Brain microvascular endothelial cell (primary cell): ENCODE measurements at places on chromosomes 6 and 20.

GRCh38 chr6:170290296-170291128 lies at the start of gene DLL1:
DLL1 (minus strand) TSS chr6:170291078; CDS start chr6:170290139, 939 bp downstream.
- DNase-seq: no peak

- no peak for DNase-seq
Observed at GRCh38 chr20:54633374-54634355, 158.3 kb downstream of the DOK5 start.

DNA sequence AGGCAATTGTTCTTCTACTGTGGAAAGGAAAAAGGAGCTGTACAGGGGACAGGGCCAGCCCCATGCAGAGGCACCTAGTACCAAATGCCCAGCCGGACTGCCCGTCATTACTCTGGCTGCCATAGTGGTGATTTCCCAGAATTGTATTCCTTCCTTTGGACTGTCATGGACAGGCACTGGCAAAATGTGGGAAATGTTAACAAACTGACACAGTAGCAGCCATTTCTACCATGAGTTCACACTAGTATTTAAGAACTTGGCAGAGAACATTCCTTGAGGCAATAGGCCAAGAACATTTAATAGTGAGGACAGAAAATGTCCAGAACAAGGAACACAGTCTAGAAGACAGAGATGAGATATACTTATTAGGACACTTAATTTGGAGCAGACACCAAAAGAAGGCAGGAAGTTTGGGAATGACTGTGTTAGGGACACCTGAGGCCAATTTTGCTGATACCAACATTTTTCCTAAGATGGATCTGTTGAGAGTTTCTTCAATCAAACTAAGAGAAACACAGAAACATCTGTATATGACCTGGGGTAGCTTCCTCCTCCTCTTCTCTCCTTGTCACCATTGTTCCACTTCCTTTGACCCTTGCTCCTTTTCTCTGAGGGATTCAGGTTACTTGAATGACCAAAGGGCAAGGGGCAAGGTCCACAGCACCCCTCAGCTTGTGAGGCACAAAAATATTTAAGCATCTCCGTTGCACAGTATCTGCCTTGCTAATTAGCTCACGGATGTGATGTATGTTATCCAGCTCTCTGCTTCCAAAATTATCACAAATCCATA lies 14.9 kb downstream of the ADTRP start:
- no peak for DNase-seq

GRCh38 chr6:2746557-2747061 lies 4.1 kb downstream of the MYLK4 start:
- no peak for DNase-seq

- DNase-seq: no peak
Observed at GRCh38 chr20:31707994-31708735, 14.5 kb downstream of the BCL2L1 start.

DNA sequence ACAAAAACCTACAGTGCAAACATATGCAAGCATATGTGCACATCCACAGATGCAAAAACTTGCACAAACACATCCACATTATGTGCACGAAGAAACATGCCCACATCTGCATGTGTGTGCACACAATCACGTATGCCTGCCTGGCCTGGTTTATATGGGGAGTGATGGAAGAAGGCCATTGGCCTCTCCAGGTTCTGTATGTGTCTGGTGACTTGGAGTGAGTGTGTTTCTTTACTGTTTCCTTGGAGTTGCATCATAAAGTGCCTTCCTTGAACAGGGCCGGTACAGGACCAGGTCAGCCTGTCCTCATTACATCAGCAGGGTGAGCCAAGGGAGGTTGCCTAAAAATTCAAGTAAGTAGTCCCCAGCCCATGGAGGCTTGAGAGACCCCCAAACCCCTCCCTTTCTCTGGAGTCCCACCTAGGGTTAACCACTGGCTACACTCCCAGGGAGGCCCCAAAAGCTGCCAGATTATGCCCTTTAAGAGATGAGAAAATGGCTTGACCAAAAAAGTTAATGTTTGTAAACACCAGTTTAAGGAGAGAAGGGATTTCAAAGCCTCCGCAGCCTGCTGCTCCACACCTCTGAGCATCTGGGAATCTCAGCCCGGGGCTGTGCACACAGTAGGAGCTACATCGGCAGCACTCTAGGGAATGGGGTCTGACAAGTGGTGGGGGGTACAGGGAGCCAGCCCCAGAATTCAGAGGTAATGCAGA lies 140.8 kb downstream of the VEGFA start:
- DNase-seq: peak; percentile 24
